ENCODE measurements at places on chromosomes 7 and 10.

DNA sequence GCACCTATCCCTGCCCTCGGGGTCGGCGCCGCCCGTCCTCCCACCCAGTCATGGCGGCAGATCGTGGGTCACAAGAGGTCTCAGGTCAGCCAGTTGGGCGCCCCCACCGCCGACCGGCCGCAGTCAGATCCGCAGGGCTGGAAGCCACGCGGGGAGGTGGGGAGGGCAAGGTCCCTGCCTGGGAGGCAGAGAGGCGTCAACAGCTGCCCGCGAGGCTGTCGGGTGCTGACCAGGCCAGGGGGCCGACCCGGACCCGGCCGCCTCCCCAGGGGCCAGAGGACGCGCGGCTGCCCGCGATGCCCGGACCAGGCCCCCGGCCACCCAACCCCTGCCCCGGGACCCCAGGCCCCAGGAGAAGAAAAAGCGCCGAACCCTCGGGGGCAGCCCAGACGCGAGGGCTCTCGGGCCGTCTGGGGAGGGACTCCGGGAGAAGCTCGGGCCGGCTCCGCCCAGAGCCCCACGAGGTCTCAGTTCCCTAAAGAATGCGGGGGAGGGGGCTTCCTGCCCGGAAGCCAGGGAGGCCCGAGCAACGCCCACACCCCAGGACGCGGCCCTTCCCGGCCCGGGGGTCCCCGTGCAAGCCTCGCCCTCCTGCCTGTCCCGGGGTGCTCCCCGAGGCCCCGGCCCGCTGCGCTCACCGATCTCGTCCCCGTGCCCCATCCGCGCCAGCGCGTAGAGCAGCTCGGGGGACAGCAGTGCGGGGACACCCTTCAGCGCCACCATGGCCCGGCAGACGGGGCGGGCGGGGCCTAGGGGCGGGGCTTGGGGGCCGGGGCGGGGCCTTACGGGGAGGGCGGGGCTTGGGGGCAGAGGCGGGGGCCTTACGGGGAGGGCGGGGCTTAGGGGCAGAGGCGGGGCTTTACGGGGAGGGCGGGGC lies at the start of gene FUOM:
Gene FUOM (minus strand): TSS at position 735 of the 877 bp plus-strand sequence. CDS start 12 bp downstream, at position 723.
- DNase-seq: peak; percentile 50

- DNase-seq: no peak
These were observed 35.5 kb downstream of the ARL4A start for GRCh38 chr7:12722636-12723605.

- DNase-seq: no peak
These were observed 88.3 kb downstream of the NRCAM start for GRCh38 chr7:108367946-108368345.

DNA sequence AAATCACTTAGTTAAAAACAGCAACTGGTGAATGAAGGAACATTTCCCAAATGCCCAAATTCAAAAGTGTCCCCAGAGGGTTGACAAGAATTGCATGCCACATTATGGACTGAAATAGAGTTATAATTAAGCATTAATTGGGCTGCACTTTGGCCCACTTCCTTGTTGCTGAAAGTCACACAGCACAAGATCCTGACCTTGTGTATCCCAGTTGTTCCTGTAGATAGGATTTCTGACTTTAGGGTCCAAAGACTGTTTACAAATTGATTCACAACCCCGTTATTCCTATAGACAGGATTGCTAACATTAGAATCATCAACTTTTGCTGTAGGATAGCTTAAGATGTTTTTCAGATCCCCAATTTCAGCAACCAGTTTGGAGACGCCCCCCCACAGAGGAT lies 31.5 kb upstream of the NPFFR1 start:
- no peak for DNase-seq

DNA sequence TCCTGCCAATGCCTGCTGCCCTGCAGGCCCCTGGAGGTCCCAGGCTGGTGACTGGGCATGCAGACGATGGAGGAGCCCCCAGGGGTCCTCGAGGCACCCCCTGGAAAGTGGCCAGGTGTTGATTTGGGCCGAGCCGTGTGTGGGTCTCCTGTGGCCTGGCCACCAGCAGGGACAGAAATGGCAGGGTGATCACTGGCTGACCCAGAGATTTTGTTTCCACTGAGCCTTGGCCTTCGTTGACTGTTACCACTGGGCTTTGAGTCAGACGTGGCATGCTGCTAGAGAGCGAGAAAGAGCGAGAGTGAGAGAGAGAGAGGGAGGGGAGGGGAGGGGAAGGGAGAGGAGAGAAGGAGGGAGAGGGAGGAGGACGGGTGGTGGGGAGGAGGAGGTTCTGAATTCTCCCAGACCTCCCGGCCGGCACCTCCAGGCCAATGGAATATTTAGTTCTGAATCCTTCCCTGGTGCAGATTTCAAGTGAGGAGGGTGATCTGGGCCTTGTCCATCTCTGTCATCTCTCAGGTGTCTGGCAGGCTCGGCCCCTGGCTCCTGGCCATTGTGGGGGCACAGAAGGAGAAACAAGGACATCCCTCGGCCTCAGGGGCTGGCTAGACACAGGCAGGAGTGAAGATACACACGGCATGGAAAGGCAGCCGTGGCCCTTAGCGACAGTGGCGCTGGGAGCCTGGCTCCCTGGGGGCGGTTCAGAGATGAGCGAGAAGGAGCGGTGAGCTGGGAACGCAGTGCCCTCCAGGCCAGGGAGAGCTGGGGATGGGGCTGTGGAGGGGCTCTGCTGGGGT lies 58.2 kb downstream of the GLRX3 start:
- DNase-seq: no peak

GRCh38 chr7:36788825-36789470 lies 64.7 kb upstream of the AOAH start:
- no peak for DNase-seq

DNA sequence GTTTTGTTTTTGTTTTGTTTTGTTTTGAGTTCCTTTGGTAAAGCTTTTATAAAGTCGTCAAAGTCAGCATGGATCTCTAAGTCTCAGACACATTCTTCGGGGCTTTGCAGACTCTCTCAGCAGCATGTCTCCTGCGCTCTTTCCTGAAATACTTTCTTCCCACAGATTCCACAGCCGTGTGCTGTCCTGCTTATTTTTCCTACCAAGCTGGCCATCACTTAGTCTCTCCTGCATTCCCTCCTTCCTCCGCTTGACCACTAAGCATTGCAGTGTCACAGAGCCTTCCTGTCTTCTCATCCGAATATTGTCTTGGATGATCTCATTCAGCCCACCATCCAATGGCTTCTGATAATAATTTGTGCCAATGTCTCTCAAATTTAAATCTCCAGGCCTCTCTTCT lies 434.3 kb upstream of the C7orf33 start:
- no peak for DNase-seq

GRCh38 chr7:137935884-137936508 lies 65.9 kb downstream of the CREB3L2 start:
- DNase-seq: no peak

DNA sequence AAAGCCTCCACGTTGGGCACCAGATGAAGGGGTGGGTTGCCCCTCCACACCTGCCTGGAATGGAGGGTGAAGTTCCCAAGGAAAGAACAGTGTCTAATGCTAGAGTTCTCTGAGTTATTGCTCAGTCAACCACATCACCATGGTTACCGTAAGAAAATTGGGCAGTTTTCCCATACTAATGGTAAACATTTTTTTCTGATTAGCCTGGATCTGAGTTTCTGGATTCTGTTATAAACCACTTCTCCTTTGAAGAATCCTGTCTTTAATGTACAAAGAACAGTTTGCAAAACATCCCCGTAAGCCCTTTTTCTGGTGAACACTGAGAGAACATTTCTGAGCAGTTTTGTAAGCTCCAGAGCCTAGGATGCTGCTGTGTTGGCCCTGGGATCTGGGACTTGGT lies 45.5 kb downstream of the ABCC2 start:
- DNase-seq: no peak

DNA sequence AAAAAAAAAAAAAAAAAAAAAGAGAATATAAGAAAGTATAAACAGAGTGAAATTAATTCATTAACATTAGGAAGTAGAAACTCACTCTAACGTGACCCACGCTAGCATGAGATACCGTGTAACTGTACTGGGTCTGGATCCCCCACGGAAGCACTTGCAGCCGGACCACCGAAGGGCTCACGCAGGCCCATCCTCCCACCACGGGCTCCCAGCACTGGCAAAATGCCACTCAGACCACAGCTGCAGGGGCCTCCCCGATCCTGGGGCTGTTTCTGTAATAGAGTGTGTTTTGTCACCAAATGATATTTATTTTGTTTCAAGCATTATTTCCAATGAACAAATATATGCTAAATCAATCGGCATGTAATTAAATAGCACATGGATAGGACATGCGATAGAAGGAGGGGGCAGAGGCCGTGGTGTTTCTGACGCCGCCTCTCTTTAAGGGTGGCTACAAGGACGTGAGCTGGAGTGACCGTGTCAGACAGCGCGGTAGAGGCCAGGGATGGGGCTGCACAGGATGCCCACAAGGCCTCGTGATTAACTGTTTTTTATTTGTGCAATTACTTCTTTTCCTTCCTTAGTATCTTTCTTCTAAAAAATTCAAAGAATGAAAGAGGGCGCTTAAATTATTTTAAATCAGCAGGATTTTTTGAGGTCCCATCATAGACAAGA lies 568.5 kb downstream of the PTPRN2 start:
- no peak for DNase-seq

GRCh38 chr10:63698787-63699150 lies 177.6 kb downstream of the REEP3 start:
- no peak for DNase-seq

DNA sequence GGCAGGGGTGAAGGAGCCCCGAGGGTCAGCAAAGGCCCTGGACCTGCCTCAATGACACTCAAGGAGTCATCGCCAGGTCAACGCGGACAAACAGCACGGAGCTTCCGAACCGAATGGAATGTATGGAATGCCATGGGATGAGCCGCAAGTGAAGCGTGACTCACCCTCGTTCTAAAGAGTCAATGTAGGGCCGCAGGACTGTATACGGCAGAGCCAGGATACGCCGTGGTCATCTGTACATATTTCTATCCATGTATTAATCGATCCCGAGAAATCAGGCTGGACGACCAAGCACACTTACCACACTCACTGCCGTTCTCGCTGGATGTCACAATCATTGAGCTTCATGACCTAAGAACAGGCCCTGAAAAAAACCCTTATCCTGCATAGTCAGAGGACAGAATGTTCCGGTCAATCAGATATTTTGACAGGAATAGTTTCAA lies 4.3 kb downstream of the SNX8 start:
- peak; percentile 75 for DNase-seq

- no peak for DNase-seq
These were observed 14.5 kb upstream of the ZNF273 start for GRCh38 chr7:64888561-64888900.

- DNase-seq: no peak
These were observed 721.9 kb downstream of the TNS3 start for GRCh38 chr7:46859963-46860475.

DNA sequence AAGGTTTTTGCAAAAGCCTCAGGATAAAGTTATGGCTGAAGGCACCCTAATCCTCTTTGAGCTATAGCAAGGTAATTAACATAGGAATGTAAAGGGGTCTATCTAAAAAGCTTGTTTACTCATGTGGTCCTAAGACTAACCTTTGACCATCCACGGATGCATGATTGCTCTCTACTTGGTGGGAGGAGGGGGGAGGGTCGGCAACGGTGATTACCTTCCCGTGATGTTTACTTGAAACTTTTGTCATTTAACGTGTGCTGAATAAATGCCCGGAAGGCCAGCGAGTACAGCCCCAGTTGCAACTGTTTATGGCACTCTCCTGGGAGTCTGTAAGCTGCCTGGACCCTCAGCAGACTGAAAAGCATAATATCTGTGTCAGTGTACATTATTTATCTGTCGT lies 78.9 kb upstream of the GPR22 start:
- DNase-seq: no peak

GRCh38 chr10:61899997-61900828 lies 1.3 kb upstream of the ARID5B start:
- DNase-seq: no peak

GRCh38 chr10:30553626-30554439 lies 75.7 kb downstream of the LYZL2 start:
- no peak for DNase-seq

- DNase-seq: no peak
These were observed 244.2 kb upstream of the FOXK1 start for GRCh38 chr7:4437916-4438315.

GRCh38 chr7:1815051-1815481 lies 145.0 kb downstream of the ELFN1 start:
- no peak for DNase-seq

DNA sequence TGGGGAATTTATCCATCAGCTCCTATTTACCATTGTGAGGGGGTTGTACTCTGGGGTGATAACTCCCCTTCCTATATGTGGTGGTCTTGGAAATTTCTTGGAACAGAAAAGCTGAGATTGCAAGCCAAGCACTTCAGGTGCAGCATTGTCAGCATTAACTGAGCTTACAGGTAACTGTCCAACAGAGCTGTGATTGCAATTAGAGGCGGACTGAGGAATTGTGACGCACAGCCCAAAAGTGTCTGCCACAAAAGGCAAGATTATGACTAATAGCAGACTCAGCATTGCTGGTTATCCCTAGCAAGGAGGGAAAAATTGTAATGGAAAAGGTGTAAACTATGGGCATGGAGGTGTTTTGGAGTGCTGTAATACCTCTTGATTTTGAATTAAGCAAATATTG lies 126.1 kb upstream of the AGR3 start:
- no peak for DNase-seq

GRCh38 chr10:63504145-63504881 lies 16.9 kb upstream of the REEP3 start:
- DNase-seq: no peak
